ENCODE measurements at places on chromosomes 13 and 19. TPM values are rescaled to one million over a fixed set of nuclear protein-coding genes. Genes with fewer than 3 reads are reported as not detected.

GRCh38 chr19:48674216-48674809, 1.5 kb upstream of the NTN5 start:
- ATAC-seq, result no peak

- ATAC-seq, result peak; percentile 7
Observed at GRCh38 chr13:113937073-113937472, 36.8 kb downstream of the C13orf46 start.

Gene PRODH2
- not detected for total RNA-seq

- no peak for ATAC-seq
Observed at GRCh38 chr19:35373492-35373891, 2.6 kb downstream of the GPR42 start.

Gene C13orf46
- 5.9 TPM for total RNA-seq

- peak; percentile 25 for ATAC-seq
Observed at GRCh38 chr19:41870401-41870873, 6.6 kb upstream of the CD79A start.
